ENCODE measurements at places on chromosomes 4 and X.

GRCh38 chr4:116180157-116180601, 905.2 kb downstream of the TRAM1L1 start:
- DNase-seq = no peak

GRCh38 chr4:39621582-39621981, 17.1 kb downstream of the SMIM14 start:
- DNase-seq = no peak

DNA sequence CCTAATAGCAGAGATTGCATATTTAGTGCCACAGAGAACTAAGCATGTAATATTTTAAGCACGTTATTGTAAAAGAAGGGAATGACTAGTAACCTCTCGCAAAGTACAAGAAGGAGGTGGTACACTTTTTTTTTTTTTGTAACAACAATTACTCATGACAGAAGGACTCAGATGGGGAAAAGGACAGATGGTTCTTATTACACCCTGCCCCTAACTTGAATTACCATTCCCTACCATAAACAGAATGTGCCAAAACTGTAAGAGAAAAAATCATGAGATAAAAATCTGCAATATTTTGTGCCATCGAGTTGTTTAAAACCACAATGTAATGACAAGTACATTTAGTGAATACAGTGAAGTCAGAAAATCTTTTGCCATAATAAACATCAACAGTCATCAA, 33.0 kb upstream of the RAPGEF2 start:
- no peak for DNase-seq

GRCh38 chr4:1315306-1315705, 25.6 kb downstream of the MAEA start:
- DNase-seq = no peak

GRCh38 chr4:81622028-81622427, 150.3 kb upstream of the RASGEF1B start:
- DNase-seq = no peak

- no peak for DNase-seq
Observed at GRCh38 chr4:23455456-23456158, 434.2 kb downstream of the PPARGC1A start.

- DNase-seq = no peak
Observed at GRCh38 chr4:80036949-80037685, 35.9 kb downstream of the ANTXR2 start.

- no peak for DNase-seq
Observed at GRCh38 chr4:121219227-121219626, 55.1 kb upstream of the TNIP3 start.

GRCh38 chr4:184387351-184387750, 87.0 kb downstream of the IRF2 start:
- no peak for DNase-seq

DNA sequence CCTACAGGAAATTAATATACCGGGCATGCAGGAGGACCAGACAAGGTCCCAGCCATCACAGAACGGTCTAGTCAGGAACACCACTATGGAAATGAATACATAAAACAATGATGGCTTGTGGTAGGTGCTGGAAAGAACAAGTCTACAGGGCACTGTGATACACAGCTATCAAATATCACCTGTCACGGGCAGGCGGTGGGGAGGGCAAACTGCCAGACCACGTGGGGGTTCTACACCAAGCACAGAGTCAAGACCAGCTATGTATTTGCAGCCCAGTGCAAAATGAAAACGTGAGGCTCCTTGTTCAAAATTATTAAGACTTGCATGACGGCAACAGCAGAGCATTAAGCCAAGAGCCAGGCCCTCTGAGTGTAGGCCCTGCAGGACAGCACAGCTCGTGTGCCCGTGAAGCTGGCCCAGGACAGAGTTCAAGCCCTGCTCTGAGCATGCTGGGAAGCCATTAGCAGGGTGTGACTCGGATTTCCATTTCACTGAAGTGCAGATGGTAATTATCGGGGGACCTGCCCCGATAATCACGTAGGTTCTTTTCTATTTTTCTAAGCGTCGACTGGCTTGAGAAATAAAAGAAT, 83.6 kb downstream of the JAKMIP1 start:
- DNase-seq = no peak

DNA sequence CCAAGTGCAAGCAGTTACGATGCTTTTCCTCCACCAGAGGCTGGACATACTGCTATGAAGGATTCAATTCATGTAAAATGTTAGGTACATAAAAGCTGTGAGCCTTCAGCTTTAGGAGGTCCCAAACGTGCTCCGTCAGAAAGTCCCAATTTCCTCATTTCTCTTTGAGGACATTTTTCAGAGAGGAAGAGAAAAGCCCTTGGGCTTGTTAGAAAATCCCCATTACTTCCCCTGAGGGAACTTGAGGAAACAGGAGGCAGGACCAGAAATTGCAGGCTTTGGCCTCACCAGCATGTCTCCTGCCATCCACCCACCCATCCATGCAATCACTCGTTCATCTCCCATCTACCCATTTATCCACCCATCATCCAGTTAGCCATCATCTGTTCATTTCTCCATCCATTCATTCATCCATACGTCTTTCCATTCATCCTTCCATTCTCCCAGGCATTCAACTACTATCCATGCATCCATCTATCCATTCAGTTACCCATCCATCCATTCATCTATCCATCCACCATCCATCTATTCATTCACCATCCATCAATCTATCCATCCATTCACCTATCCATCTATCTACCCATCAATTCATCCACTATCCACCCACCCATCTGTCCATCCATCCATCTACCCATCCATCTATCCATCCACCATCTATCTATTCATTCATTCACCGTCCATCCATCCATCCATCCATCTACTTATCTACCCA, 223.5 kb downstream of the AFAP1 start:
- no peak for DNase-seq

- DNase-seq = no peak
Observed at GRCh38 chrX:91414713-91415112, 19.9 kb upstream of the PABPC5 start.

- DNase-seq = no peak
Observed at GRCh38 chr4:105061731-105062130, 84.9 kb upstream of the TET2 start.

GRCh38 chrX:47690175-47690574, 31.2 kb upstream of the UXT start:
- no peak for DNase-seq

Data from stimulated activated CD4-positive, alpha-beta T cell treated with anti-CD3 and anti-CD28 coated beads, Interleukin-4, amount 100 ng/mL, for 1 hour (primary cell).